ENCODE measurements at places on chromosomes 5 and 9. TPM values are rescaled to one million over a fixed set of nuclear protein-coding genes. Genes with fewer than 3 reads are reported as not detected.

- no peaks in the 10 kb centered on the region for H3K4me1 ChIP-seq
- H3K27ac ChIP-seq: no peak overlapping the region
- no peak for DNase-seq
- H3K4me3 ChIP-seq: no peak overlapping the region
- H3K27me3 ChIP-seq: no peaks in the 10 kb centered on the region
Measured at GRCh38 chr9:134778156-134778555, 102.5 kb upstream of the FCN2 start.

Gene PDE8B
- polyA plus RNA-seq: 0.03 TPM

- H3K4me3 ChIP-seq: no peak overlapping the region
- DNase-seq: no peak
- no peak overlapping the region for H3K27ac ChIP-seq
- H3K27me3 ChIP-seq: no peaks in the 10 kb centered on the region
- H3K36me3 ChIP-seq: no peaks in the 10 kb centered on the region
Measured at GRCh38 chr9:81976351-81976750, 12.2 kb upstream of the SPATA31D1 start.

DNA sequence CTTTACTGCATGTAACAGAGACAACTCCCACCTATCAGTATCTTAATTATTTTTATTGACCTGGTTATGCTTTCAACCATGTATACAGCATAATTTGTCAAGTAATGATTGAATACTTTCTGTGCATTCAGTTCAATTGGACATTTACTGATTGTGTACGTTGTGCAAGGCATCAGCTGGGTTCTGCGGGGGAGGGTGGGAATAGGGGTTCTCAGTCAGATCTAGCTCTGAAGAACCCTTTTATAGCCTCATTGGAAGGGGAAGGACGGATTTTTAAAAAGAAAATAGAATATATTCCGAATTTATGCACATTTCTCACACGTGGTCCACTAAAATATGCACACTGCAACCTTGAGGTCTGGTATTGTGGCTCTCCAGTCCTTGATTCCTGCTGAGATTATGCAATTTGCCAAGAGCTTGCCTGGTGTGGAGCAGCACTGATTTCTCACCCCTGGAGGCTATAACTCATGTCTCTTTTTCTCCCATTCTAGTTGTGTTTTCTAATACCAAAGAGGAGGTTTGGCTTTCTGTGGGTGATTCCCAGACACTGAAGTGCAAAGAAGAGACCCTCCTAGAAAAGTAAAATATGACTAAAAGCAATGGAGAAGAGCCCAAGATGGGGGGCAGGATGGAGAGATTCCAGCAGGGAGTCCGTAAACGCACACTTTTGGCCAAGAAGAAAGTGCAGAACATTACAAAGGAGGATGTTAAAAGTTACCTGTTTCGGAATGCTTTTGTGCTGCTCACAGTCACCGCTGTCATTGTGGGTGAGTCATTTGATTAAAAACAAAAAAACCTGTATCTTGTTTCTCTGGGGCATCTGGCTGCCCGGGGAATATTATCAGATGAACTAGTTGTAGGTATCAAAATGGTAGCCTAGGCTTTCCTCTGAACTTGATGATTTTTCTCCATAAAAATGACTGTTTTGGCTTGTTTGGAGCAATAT, 1.7 kb downstream of the SLC1A3 start:
- peaks cover 8% of the 10 kb centered on the region for H3K4me1 ChIP-seq
- DNase-seq: no peak
- peaks cover 40% of the 10 kb centered on the region for H3K27me3 ChIP-seq
- no peaks in the 10 kb centered on the region for H3K36me3 ChIP-seq
- H3K27ac ChIP-seq: no peak overlapping the region

GRCh38 chr5:14700478-14701436, 36.2 kb downstream of the OTULIN start:
- H3K36me3 ChIP-seq: peaks cover 42% of the 10 kb centered on the region
- DNase-seq: no peak
- peaks cover 53% of the 10 kb centered on the region for H3K4me1 ChIP-seq
- H3K4me3 ChIP-seq: no peak overlapping the region
- peak overlapping the region; percentile 52 for H3K27ac ChIP-seq

Gene ANKRD34B
- polyA plus RNA-seq: not detected

Gene TRIM41
- polyA plus RNA-seq: 0.70 TPM

DNA sequence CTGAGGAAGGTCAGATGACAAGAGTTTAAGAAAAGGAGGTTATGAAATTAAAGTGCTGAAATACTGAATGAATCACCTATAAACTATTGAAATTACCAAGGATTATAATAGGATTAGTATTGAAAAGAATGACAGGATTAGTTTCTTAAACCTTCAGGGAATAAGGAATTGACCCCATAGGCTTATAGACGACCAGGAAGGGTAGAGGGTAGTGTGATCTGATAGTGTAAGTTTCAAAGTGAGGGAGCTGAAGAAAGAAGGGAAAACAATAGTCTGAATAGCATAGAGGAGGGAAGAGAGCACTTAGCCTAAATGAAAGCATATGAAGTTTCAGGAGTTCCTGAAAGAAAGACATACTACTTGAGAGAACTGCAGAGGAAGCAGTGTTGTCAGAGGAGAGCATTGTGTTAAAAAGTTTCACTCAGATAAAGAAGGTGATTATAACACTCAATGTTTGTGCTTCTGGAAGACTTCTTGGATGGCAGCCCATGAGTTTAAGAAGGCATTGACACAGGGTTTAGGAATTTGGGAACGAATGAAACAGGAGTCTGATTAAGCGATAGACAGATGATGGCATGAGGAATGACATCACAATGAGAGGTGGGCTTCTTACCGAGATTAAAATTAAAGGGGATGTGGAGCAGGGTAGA, 557.9 kb upstream of the GRAMD2B start:
- H3K36me3 ChIP-seq: no peaks in the 10 kb centered on the region
- H3K27ac ChIP-seq: no peak overlapping the region
- no peak overlapping the region for H3K4me3 ChIP-seq
- no peaks in the 10 kb centered on the region for H3K4me1 ChIP-seq

DNA sequence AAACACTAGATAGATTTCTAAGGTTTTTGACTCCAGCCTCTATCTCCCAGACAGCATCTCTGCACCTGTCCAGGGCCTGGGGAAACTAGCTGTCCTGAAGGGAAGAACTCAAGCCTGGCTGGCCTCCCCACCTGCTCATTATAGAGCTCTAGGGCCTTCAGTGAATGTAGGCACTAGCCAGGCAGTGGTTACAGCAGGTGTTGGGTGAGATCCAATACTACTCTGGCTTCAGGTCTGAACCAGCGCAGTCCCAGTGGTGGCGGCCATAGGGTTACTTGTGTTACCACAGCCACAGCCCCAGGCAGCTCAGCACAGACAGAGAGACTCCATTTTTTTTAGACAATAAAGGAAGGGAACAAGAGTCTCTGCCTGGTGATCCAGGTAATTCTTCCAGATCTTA, 449.2 kb downstream of the IRX1 start:
- H3K27me3 ChIP-seq: no peaks in the 10 kb centered on the region
- DNase-seq: no peak
- no peaks in the 10 kb centered on the region for H3K4me1 ChIP-seq
- no peaks in the 10 kb centered on the region for H3K36me3 ChIP-seq

DNA sequence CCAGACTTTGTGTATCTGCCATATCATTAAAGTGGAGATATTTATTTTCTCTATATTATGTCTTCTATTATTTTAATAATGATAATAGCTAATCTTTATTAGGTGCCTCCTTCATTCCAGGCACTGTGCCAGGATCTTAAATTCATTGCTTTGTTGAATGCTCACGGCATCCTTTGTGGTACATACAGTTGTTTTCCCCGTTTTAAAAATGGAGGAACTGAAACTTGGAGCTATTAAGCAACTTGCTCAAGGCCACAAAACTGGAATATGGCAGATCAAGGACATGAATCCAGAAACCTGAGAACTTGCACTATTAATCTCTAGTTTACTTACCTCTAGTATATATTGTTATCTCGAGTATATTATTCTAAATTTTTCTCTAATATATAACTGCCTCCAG, 41.5 kb upstream of the PPP3R2 start:
- H3K36me3 ChIP-seq: no peaks in the 10 kb centered on the region
- no peak overlapping the region for H3K27ac ChIP-seq
- DNase-seq: no peak
- no peak overlapping the region for H3K4me3 ChIP-seq

Gene DNLZ
- 67.9 TPM for polyA plus RNA-seq

Gene ARSI
- polyA plus RNA-seq: not detected

DNA sequence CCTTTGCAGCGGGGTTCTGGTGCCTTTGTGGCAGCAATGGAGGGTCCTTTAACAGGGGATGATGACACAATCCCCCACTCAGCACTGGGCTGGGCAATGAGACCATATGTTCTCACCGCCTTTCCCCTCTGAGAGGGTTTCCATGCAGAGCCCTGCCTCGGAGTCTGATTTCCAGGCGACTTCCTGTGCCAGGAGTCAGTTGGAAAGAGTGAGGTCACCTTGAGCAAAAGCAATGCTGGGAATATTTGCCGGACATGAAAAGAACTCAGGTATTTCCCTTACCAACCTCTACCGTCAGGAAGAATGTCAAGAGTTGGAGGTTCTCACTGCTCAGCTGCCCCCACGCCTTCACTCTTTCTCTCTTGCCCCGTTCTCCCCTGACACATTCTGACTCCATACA, 284.2 kb upstream of the IRX1 start:
- H3K4me1 ChIP-seq: no peaks in the 10 kb centered on the region
- H3K36me3 ChIP-seq: no peaks in the 10 kb centered on the region
- no peak overlapping the region for H3K4me3 ChIP-seq

DNA sequence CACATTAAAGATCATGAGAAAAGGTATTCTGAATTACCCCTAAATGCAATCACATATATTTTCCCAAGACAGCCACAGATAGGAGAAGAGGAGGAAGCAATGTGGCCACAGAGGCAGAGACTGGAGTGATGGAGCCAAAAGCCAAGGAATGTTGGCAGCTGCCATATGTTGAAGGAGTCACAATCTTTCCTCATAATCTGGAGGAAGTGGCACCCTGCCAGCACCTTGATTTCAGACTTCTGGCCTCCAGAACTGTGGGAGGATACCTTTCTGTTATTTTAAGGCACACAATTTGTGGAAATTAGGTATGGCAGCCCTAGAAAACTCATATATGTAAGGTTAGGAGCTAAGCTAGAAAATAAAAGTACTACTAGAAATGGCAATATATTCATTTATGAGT, 139.9 kb upstream of the GAS1 start:
- H3K27ac ChIP-seq: no peak overlapping the region
- no peaks in the 10 kb centered on the region for H3K4me1 ChIP-seq
- no peak for DNase-seq
- no peak overlapping the region for H3K4me3 ChIP-seq
- H3K27me3 ChIP-seq: no peaks in the 10 kb centered on the region

Gene SVEP1
- not detected for polyA plus RNA-seq

Gene PROP1
- not detected for polyA plus RNA-seq

Gene SYNPO
- polyA plus RNA-seq: not detected

GRCh38 chr5:68898951-68899471, 194.8 kb upstream of the SLC30A5 start:
- H3K4me3 ChIP-seq: no peak overlapping the region
- H3K36me3 ChIP-seq: no peaks in the 10 kb centered on the region
- no peaks in the 10 kb centered on the region for H3K27me3 ChIP-seq
- DNase-seq: no peak
- H3K27ac ChIP-seq: no peak overlapping the region
- H3K4me1 ChIP-seq: no peaks in the 10 kb centered on the region

DNA sequence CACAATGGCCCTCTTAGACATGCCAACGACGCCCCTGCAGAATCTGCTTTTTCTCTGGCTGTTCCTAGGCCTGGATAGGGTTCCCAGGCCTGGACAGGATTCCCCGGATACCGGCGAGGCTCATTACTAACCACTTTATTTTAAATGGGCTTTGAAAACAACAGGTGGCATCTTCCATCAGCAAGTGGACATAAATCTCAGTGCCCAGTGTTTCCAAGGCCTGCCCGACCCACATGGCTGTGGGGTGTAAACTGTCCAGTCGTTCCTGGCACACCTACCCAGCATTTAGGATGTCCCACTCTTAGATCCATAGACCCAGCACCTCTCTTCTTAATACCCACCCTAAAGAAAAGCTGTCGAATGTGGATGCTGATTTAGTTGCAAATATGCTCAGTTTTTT, 896 bp downstream of the CMBL start:
- no peaks in the 10 kb centered on the region for H3K36me3 ChIP-seq
- peaks cover 8% of the 10 kb centered on the region for H3K27me3 ChIP-seq
- H3K4me3 ChIP-seq: no peak overlapping the region
- no peak overlapping the region for H3K27ac ChIP-seq
- DNase-seq: no peak
- H3K4me1 ChIP-seq: peaks cover 7% of the 10 kb centered on the region

GRCh38 chr5:90940227-90940995, 381.8 kb downstream of the ADGRV1 start:
- no peaks in the 10 kb centered on the region for H3K27me3 ChIP-seq
- peak; percentile 61 for DNase-seq
- H3K4me1 ChIP-seq: no peaks in the 10 kb centered on the region

Gene CYLC2
- not detected for polyA plus RNA-seq

- no peak for DNase-seq
- no peak overlapping the region for H3K27ac ChIP-seq
- H3K27me3 ChIP-seq: no peaks in the 10 kb centered on the region
- H3K4me1 ChIP-seq: no peaks in the 10 kb centered on the region
Measured at GRCh38 chr9:87653941-87654340, 72.0 kb upstream of the CTSL start.

GRCh38 chr9:130565792-130566191, 13.6 kb upstream of the FUBP3 start:
- H3K36me3 ChIP-seq: no peaks in the 10 kb centered on the region
- no peaks in the 10 kb centered on the region for H3K27me3 ChIP-seq
- H3K27ac ChIP-seq: no peak overlapping the region
- DNase-seq: no peak

Gene ZNF454
- not detected for polyA plus RNA-seq

GRCh38 chr5:112687306-112687705, 50.4 kb upstream of the APC start:
- H3K27ac ChIP-seq: no peak overlapping the region
- H3K27me3 ChIP-seq: peaks cover 38% of the 10 kb centered on the region
- no peaks in the 10 kb centered on the region for H3K4me1 ChIP-seq
